ENCODE measurements at places on chromosomes 5 and 9.

DNA sequence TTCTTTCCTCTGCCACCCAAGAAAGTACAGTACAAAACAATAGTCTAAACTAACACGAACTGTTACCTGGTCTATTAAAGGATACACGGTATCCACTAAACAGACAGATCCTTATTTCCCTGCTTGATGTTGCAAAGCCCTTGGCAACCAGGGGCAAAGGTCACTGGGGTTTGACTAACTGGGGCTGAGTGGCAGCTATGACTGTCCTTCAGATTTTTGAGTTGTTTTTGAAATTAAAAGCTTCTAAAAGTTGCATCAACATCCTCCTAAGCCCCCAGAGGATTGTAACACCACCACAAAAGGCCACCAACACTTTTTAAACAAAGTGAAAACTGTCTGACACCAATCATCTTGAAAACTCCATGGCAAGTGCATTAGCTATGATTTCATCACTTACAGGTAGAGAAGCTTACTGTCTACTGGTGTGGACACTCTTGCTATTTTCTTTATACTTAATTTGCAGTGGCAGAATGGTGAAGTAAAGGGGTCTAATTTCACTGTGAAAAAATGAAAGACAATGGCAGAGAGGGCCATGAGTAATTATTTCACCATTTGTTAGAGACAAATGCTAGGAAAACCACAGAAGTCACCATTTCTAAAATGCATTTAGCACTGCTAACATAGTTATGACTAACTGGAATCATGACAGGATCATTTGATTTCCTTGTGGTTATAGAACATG lies 292.4 kb downstream of the EFNA5 start:
- DNase-seq = no peak

- peak; percentile 10 for DNase-seq
Observed at GRCh38 chr5:112706446-112707016, 31.2 kb upstream of the APC start.

DNA sequence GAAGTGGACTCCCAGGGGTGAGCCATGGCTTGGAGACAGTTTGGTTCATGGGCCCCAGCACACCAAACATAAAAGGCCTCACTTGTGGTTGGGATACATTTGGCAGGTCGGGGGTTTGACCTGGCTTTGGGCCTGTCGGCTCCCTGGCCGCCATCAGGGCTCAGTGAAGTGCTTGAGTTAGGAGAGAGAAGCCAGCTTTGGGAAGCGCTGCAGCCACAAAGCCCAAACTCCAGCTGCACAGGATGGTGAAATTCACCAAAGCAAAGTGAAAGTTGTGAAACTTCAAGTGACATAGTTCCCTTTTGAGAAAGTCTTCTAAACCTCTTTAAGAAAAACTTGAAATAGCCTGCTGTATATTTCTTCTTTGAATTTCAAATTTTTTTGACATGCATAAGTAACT lies 27.5 kb downstream of the SLC46A2 start:
- DNase-seq = peak; percentile 75

DNA sequence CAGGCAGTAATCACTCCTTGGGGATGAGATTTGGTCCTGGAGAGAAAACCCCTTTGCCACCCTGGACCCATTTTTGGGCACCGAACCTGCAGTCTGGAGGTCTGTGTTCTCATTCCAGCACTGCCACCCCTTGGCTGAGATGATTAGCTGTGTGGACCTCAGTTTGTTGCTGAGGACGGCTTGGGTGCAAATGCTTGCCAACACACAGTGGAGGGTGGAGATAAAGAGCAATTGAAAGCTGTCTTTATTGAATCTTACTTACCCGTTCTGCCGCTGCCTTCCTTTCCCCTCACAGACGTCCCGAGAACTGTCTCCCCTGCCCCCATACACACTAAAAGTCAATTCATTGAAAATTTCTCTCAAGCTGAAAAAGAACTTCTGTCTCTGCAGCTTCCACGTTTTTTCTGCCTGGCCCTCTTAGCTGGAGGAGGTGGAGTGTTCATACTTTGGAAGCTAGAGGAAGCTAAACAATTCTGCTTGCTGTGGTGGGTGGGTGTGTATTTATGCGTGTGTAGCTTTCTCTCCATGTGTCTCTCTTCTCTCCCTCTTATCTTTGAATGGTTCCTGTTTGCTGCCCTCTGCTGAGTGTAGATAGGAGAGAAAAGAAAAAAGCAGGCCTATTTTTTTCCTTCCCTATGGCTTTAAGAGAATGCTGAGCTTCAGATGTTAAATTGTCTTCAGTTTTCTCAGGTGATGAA lies 6.6 kb downstream of the GALNT10 start:
- DNase-seq = peak; percentile 96

GRCh38 chr5:112353678-112354077 lies 65.4 kb downstream of the EPB41L4A start:
- no peak for DNase-seq

Data from hematopoietic multipotent progenitor cell treated with erythropoietin and hydrocortisone succinate and interleukin-3 and kit ligand, for 4 days (in vitro differentiated cells).